HL-60 (cell line): ENCODE measurements at places on chromosomes 7 and 10.

- DNase-seq: no peak
These were observed 32.2 kb downstream of the VWA2 start for GRCh38 chr10:114271075-114271778.

DNA sequence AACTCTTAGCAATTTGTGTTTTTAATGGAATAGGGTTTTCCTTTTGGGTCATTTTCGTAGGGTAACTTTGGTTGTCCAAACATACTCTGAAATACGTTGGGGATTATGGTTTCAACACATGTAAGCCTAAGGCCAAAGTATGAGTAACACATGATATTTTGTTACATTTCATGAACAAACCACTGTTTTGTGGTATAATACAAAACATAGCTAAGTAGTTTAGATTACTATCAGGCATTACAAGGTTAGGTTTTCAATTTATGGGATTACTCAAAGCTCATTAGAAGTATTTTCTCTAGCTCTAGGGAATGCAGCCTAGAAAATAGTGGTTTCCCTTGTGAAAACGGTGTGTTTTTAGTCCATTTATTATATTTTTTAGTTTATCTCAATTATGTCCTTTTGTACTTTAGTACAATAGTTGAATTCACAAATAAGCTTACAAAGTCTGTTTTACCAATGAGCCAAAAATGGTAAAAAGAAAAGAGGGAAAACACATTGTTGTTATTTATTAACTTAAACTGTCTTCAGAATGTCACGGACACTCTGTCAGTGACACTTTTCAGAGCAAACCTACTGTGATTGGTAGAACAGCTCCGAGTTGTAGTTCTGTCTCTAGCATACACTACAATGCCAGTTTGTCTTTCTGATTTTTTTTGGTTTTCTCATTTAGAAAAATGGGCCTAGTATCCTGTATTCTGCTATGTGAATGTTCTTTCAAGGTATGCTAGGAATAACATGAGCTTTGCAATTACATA, 473.7 kb downstream of the SUGCT start:
- no peak for DNase-seq

GRCh38 chr10:121519901-121520493, 78.2 kb downstream of the FGFR2 start:
- DNase-seq: no peak

DNA sequence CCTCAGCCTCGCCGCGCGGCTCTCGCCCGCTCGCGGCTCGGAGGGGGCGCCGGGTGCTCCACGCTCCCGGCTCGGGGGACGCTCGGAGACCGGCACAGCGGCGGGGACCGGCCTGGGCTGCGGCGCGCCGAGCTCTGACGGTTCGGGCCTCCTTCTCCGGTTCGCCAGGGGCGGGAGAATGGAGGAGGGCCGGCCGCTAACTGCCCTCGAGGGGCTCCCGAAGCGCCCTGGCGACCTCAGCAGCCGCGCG, 232 bp upstream of the GRID1 start:
- no peak for DNase-seq

GRCh38 chr10:62626817-62627216, 177.7 kb upstream of the ADO start:
- DNase-seq: no peak

DNA sequence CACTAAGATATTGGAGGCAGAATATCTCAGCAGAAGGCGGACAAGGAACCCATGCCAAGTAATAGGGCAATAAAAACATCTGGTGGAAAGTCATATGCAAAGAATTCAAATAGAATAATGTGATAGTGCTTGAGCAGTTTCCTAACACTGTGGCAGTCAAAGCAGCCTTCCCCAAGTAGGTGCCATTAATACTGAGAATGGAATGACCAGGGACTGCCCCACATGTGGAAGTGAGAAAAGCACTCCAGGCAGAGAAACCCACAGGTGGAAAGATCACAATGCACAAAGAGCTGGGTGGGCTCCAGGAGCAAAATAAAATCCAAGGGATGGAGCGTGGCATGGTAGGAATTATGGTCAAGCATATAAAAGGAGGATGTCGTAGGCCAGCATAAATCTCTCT, 64.4 kb upstream of the NME8 start:
- no peak for DNase-seq

GRCh38 chr7:6271694-6272440, 557 bp downstream of the CYTH3 start:
- peak; percentile 36 for DNase-seq

- DNase-seq: no peak
These were observed 16.1 kb upstream of the PCLO start for GRCh38 chr7:83178796-83179195.

- DNase-seq: no peak
These were observed 42.0 kb downstream of the GOLGA7B start for GRCh38 chr10:97891497-97892167.

GRCh38 chr10:118459642-118460193, 117.6 kb upstream of the FAM204A start:
- peak; percentile 22 for DNase-seq

- no peak for DNase-seq
These were observed 11.6 kb upstream of the SVIL start for GRCh38 chr10:29646238-29646902.

DNA sequence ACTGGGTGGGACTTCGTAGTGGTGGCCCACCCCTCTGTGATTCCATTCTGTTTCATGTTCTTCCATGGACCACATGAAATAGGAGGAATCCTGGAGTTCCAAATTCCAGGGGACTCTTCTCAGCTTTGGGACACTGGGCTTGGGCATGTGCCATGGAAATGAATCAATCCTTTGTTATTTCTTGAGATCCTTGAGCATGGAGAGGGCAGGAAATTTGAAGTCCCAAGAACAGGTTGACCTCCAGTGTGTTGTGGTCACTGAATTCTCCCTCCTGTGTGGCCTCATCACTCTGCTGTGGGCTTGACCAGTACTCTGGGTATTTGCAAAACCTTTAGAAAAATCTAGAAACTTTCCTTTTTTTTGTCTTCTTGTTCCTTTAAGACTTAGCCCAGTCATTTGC, 22.7 kb downstream of the TACR2 start:
- DNase-seq: no peak

- no peak for DNase-seq
These were observed 301.7 kb downstream of the CSTF2T start for GRCh38 chr10:51397695-51398094.

DNA sequence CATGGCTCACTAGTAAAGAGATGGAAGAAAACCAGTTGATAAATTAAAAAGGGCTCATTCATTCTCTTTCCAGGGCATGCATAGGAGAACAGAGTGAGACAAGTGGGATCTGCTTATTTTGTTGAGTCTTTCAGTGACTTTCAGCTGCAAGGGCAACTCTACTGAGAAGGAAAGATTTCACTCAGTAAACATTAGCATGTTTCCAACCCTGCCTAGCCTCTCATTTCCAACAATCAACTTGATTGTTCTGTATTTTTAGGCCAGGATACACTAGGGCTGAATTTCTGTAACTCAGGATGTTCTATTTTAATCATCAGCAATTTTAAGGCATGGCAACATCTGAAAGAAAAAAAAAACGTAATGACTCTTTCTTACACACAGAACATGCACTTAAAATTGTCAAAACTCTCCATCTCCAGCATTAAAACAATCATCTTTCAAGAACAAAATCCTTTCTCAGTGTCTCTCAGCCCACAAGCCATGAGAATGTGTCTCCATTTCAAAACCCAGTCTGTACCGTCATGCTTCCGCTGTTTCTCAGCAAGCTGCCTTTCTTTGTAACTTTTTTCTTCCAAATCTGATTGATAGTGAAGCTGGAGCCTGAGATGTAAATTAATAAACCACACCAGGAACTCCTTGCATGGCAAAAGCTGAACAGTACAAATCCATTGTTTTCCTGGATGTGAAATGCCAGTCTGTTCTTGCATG, 147.2 kb upstream of the KLF14 start:
- DNase-seq: no peak

DNA sequence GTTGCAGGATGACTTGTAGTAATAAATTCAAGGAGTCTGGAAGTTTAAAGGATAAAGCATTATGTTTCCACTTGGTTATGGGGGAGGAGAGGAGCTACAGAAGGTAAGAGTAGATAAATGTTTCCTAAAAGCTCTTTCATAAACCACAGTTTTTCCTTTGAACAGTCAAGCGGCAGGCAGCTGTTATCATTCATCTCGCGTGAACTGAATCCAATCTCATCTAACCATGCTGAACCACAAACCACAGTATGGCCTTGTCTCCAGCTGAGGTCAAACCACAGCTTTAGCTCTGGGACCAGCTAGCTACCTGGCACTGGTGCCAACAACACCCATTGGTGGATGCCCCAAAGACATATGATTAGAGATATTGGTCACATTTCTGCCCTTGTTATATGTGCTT, 63.3 kb downstream of the NOC3L start:
- DNase-seq: peak; percentile 57

DNA sequence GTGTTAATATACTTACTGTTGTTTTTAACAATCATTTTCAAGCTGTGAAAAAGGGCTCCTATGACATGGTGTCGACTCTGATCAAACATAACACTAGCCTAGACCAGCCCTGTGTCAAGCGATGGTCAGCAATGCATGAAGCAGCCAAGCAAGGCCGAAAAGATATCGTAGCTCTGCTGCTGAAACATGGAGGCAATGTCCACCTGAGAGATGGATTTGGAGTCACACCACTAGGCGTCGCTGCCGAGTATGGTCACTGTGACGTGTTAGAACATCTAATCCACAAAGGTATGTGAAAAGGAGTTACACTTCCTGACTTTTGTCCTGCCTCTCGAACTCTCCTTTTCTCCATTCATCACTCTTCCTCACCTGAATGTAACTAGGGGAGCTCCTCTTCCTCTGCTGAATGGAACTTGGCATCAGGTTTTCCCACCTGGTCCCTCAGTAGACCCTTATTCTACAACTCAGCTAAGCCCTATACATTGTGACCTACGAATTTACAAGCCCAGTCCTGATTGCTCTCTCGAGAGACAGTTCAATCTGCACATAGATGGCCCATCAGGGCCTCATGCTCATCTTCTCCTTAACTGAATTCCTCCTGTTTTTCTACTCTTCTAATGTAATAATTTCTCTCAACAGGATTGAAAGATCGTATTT, 23.0 kb downstream of the ASB15 start:
- peak; percentile 37 for DNase-seq

DNA sequence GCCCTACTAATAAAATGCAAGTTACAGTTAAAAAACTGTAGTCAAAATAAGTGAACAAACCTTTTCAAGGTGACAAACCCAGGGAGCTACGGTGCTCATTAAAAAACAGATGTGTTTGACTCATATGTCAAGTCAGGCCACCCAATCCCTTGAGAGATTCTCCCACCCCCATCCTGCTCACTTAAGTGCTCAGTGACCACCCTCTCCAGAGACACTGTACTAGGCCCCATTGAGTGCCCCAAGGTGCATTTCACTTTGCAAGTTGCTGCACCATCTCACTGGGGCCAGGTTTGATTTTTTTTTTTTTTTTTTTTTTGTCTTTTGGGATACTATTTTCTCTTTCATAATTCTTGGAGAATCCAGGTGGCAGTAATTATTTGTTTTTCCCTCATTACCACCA, 1.9 kb downstream of the ERV3-1 start:
- DNase-seq: no peak

DNA sequence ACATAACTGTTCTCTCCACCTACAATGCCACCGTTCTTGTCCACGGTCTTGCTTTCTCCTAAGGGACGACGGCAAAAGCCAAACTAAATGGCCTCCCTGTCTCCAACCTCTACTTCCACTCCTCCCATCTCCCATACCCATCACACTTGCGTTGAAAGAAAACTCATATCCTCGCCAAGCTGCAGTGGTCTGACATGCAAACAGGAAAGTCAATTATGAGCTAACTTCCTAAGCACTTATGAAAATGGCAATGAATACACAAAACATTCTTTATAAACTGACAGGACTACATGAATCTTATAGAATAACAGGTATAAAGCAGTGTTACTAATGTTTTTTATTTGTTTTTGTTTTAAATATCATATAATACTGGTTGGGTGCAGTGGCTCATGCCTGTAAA, 46.4 kb downstream of the TYW1B start:
- no peak for DNase-seq

DNA sequence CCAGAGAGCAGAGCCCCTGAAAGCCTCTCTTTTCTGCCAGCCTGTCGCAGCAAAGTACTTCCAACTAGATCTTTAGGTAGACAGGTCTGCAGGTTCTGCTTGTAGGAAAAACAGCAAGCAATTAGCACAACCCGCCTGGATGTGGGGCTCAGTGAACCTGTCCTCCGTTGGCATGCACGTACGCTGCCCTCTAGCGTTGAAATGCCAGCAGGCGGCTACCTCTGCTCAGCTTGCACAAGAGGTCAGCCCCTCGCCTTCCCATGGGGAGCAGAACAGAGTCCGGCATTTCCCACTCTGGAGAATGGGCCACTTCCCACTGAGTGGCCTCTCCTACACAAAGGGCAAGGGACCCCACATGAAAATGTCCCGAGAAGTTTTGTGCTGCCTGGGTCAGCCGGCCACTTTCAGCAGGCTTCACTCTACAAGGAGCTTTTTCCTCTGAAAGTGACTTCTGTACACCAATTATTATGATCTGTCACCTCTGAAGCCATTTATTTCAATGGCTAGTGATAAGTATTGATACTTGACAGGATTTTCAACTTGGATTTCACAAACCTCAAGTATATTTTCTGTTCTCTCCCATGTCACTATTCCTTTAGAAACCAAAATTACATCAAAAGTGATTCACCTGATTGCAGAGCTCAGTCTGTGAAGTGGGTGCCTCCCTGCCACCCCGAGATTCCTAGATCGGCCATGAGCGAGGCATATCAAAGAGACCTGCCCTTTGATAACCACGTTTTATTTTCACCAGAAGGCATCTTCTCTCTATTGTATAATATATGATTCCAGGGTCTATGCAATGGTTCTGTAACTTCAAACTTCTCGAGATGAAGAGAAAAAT, 56.7 kb downstream of the JCAD start:
- DNase-seq: no peak

DNA sequence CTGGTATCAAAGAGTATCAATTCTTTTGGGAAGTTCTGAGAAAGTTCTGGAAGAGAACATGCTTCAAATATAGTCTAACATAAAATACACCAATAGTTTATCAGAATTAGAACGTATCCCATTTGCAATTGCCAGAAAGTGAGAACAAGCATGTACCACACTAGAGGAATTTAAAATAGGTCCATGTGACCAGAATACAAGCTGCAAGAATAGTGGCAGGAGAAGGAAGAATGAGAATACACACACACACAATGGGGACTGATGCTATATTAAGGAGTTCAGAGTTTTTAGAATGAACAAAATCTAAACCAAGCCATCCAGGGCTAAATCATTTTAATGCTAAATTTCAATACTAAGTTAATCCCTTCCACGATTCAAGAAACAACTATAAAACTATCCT, 99.1 kb upstream of the TMEM168 start:
- DNase-seq: no peak

DNA sequence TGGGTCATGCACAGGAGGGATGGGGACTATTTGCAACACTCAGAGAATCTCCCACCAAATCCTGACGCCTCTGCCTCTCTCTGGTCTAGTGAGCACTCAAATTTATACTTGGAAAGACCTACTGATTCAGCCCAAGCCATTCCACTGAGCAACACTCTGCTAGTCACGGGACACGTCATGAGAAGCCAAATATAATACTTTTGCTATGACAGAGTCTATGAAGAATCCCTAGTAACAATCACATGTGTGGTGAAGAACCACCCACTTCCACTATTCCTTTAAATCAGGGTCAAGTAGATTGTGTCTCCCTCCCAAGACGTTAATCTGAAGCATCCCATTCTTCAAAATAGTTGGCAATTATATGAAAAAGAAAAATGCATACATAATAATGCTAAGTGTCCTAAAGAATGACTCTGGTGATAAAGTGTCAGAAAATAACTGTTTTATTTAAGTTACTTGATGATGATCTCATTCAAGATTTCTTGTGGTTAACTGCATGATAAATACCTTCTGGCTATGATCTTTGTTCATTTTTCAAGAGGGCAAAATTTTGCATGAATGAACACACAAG, 28.5 kb downstream of the CHCHD3 start:
- no peak for DNase-seq

- no peak for DNase-seq
These were observed 596.0 kb upstream of the MGMT start for GRCh38 chr10:128870830-128871597.
